ENCODE measurements at places on chromosomes 5 and 9. TPM values are rescaled to one million over a fixed set of nuclear protein-coding genes. Genes with fewer than 3 reads are reported as not detected.

GRXCR2 gene
- not detected for total RNA-seq

PCDHGA3 gene
- total RNA-seq: 2.9 TPM

TSC1 gene
- 68.4 TPM for total RNA-seq

GABRA1 gene
- not detected for total RNA-seq

TMEM174 gene
- not detected for total RNA-seq

DCAF12 gene
- total RNA-seq: 21.4 TPM

KCNIP1 gene
- not detected for total RNA-seq

WDR38 gene
- total RNA-seq: not detected

KIF4B gene
- not detected for total RNA-seq

ZNF462 gene
- 9.8 TPM for total RNA-seq

TAF11L10 gene
- total RNA-seq: not detected

RAI14 gene
- 149 TPM for total RNA-seq

BTNL3 gene
- not detected for total RNA-seq

PCDHGB2 gene
- 5.6 TPM for total RNA-seq

All from osteoblast (primary cell).